ENCODE measurements at places on chromosomes 4 and X.

- DNase-seq, result no peak
These were observed 36.0 kb downstream of the PF4 start for GRCh38 chr4:73945674-73946449.

DNA sequence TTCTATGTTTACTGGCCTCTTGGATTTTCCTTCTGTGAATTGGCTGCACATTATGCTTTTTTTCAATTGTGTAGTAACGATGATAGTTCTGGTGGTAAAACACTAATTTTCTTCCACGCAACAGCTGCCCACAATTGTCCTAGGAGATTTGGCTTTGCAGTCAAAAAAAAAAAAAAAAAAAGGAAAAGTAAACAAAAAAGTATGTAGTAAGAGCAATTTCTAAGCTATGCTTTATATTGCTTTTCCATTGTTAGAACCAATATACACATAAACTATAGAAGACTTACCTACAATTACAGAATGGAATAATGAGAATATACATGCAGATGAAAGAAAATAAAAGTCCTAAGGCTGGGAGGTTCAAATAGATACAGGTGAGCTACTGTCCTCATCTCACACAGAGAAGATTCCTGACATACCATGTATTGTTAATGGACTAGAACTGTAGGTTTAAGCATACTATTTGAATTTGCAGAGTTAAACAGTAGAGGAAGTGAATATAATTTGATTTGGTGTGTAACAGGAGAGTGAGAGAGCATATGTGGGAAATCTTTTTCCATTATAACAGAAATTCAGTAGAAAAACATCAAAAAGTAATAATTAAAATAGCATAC lies 976.2 kb downstream of the RAB28 start:
- no peak for DNase-seq

DNA sequence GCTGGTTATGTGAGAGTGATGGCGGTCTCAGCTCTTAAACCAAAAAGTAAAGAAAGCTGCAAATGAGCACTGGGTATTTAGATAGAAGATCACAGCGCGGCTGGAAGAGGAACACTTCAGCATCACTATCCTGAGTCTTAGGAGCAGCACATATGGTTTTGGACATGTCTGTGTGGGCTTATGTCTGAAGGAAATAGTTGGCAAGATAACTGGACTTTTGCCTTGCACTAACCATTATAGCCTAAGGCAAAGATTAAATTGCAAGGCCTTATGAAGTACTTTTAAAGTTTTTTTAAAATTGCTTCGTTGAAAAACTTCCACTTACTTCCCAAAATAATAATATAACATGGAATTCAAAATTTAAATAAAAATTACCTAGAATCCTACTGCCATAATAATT lies 4.6 kb upstream of the RAB9A start:
- DNase-seq, result no peak

- DNase-seq, result no peak
These were observed 58.2 kb downstream of the CCSER1 start for GRCh38 chr4:90185416-90185815.

DNA sequence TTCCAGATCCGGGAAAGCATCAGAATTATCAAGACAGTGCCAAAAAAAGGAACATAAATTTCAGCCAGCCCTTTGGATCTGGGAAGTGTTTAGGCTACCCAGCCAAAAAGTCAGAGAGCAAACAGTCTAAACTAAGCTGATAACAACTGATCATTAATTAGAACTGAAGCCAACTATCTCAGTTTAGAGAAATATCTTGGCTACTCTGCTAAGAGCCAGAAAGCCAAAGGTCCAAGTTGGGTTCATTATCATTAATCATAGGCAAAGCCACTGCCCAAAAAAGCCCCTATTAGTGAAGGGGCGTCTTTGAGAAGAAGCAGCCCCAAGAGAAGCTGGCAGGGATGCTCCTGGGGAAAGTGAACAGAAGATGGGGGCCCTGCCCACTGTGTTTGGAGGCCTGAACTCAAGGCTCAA lies 37.0 kb upstream of the SHISA3 start:
- DNase-seq, result no peak
